ENCODE measurements at places on chromosomes 13 and 19.

DNA sequence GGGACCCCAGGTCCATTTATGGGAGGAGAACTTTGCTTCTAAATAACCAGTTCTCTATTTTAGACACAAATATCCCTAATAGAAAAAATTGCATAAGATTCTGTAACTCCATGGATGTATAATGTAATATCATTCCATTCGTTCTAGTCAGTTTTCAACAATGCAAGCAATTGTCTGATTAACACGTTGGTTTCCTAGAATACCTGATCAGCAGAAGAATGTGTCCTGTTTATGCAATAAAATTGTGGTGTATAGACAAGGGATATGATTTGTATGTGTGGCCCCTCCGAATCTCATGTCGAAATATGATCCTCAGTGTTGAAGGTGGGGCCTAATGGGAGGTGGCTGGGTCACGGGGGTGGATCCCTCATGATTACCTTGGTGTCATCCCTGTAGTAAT lies 62.1 kb downstream of the RUBCNL start:
- no peak for DNase-seq

GRCh38 chr19:48755084-48755641 lies at the start of gene FGF21:
Gene FGF21, plus strand, starts transcription at chr19:48755524. Its CDS starts 713 bp downstream, at chr19:48756237.
- no peak for DNase-seq

GRCh38 chr13:106183410-106184065 lies 351.9 kb downstream of the EFNB2 start:
- no peak for DNase-seq

- no peak for DNase-seq
These were observed 10.1 kb downstream of the RHPN2 start for GRCh38 chr19:33054623-33055022.

GRCh38 chr19:6639439-6639838 lies 30.5 kb downstream of the TNFSF14 start:
- DNase-seq: no peak

GRCh38 chr13:94967183-94968039 lies 255.1 kb upstream of the SOX21 start:
- DNase-seq: no peak

- DNase-seq: no peak
These were observed 3.6 kb downstream of the CACNG7 start for GRCh38 chr19:53912653-53913052.

- DNase-seq: no peak
These were observed 15.4 kb downstream of the COMP start for GRCh38 chr19:18775586-18776287.

DNA sequence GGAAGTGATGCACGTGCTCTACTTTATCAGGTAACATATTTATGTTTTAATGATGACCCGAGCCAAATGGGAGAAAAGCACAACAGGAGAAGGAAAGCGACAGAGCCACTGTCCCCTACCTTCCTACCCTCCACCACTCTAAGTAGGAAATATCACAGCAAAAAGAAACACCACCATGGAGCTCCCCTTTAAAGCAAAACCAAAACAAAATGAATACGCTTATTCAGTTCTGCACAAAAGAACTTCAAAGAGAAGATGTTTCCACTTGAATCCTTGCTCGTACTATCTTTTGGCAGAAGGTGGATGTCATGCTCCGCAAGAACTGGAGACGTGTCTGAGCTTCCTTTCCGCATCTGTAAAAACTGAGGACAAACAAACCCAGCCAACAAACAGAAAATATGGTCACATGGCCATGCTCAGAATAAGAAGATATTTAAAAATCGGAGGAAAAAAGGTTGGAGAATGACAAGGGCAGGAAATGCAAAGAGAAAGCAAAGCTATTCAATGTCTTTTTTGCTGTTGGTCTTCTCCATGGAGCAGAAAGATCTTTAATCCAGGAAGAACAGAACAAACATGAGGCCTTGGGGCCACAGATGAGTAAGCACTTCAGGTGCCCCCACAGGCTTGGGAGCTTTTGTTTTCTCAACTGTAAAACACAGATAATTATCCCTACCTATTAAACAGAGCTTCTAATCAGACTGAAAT lies 19.5 kb downstream of the N4BP2L1 start:
- DNase-seq: no peak

DNA sequence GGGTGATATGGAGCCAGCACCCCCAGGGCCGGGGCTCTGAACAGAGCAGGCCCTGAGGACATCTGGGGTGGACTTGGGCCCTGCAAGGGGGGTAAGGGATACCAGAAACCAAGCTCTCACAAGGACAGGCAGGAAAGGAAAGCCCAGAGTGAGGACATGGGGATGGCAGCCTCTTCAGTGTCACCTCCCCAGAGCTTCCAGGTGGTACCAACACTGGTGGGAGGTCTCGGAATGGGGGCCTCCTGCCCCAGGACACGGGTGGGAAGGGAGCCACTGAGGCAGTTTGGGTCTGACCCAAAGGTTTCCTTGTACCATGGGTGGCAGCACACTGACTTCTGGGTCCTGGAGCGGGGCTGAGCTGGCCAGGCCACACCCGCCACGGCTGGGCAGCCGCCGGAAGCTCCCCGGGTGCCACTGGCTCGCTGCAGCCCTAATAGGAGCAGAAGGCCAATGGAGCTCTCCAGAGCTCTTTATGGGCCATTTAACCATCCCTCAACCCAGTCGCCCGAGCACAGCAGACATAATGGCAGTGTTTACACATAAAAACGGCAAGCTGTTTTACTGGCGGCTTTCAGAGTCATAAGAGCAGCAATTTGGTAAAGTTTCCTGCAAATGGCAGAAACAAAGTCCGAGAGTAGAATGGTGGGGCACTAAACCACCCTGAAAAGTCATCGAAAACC lies 59.3 kb downstream of the PEPD start:
- no peak for DNase-seq

- DNase-seq: no peak
These were observed 13.5 kb downstream of the SNRNP70 start for GRCh38 chr19:49098795-49099194.

GRCh38 chr19:15563325-15563794 lies 51.7 kb upstream of the CYP4F8 start:
- no peak for DNase-seq

DNA sequence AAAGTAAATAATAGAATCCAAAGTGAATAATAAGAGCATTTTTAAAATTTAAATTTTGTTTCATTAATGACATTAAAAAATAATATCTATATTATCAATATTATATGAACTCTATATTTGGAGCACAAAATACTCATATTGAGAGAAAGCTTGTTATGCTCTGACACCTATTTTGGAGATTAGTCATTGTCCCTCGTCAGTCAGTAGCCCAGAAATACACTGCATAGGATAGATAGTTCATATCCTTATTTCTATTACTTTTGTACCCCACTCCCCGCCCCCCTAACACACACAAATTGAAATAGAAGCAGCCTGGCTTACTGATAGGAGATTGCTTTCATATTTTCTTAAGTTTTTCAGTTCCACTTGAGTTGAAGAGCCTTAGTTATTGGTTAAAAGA lies 652.8 kb downstream of the PCDH9 start:
- no peak for DNase-seq

DNA sequence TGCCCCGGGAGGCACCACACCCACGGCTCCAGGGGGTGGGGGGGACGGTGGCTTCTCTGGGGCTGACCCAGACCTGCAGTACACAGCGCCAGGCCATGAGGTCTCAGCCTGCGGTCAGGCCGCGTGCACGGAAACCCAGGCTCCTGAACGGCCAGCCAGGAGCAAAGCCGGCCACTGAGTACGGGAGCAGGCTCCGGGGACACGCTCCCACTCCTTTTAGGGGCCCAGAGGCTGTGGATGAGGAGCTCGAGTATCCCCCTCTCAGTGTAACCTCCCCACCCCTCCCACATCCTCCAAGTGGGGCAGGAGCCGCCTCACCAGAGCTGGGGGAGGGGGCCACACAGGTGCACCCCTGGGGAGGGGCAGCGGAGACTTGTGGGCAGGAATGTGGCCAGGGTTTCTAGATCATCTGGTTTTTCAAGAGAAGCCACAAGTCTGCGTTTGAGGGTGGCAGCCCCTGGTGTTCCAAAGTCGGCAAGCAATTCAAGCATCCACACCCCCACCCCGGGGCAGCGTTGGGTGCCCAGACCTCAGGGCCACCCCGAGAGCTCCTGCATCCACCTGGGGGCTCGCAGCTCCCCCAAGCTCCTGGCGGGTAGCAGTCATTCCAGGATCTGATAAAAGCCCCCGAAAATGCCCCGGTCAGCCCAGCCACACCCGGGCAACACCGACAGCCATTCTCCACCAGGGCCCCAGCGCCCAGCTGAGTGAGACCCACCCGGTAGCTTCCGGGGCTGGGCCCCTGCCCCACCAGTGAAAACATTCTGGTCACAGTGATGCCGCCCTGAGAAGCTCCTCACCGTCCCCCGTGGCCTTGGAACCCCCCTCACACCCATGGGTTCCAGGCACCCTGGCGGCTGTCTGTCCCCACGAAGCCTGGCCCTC lies 6.1 kb downstream of the SBNO2 start:
- DNase-seq: no peak

GRCh38 chr19:52622261-52622660 lies 15.9 kb downstream of the ZNF83 start:
- DNase-seq: no peak

DNA sequence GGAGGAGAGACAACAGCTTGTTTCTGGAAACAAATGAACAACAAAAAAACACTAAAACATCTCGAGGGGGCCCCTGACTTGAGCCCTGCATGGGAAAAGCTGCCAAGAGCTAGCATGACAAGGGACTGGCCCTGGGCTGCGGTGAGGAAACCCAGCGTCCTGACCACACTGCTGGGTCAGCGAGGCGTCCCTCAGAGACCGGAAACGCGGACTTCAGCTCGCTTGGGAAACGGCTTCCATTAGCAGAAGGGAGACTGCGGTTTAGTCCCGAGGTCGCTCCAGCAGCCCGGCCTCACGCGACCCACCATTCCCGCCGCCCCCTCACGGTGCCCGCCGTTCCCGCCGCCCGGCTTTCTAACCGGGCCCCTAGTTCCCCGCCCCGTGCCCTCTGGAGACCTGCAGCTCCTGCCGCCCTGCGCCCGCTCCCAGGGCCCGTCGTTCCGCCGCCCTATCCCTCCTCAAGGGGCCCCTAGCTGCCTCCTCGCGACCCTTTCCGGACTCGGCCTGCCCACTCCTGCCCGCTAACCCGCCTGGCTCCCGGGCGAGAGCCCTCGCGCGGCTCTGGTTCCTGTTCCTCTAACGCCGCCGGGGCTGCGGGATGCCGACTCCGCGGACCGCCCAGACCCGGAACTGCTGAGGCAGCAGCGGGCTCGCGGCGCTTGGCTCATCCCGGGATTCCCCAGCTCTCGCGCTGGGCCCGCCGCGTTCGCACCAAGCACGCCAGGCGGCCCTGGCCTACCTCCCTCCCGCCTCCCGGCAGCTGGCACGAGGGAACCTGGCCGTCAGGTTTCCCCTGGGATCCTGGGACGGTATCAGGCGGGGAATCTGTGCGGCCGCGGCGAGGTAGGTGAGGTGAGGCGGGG lies at the start of gene CCDC122:
TSS of gene CCDC122 (minus strand) at position 849 of the 863 bp plus-strand sequence. CDS start 10,364 bp downstream, outside the sequence.
- DNase-seq: peak; percentile 76

GRCh38 chr19:34188408-34188807 lies 16.1 kb downstream of the LSM14A start:
- no peak for DNase-seq

- DNase-seq: no peak
These were observed 50.0 kb downstream of the BRD4 start for GRCh38 chr19:15282311-15282705.

- no peak for DNase-seq
These were observed 310.7 kb downstream of the ITGBL1 start for GRCh38 chr13:101763191-101763590.

GRCh38 chr19:3426433-3426832 lies 53.9 kb downstream of the SMIM24 start:
- DNase-seq: no peak
